ENCODE measurements at places on chromosomes 2 and 18. TPM values are rescaled to one million over a fixed set of nuclear protein-coding genes. Genes with fewer than 3 reads are reported as not detected.

GRCh38 chr2:168272225-168272624 is 24.8 kb upstream of the STK39 start:
- no peaks in the 10 kb centered on the region for H3K27me3 ChIP-seq
- H3K27ac ChIP-seq, result no peak overlapping the region
- no peak for DNase-seq
- H3K4me1 ChIP-seq, result peaks cover 28% of the 10 kb centered on the region

DNA sequence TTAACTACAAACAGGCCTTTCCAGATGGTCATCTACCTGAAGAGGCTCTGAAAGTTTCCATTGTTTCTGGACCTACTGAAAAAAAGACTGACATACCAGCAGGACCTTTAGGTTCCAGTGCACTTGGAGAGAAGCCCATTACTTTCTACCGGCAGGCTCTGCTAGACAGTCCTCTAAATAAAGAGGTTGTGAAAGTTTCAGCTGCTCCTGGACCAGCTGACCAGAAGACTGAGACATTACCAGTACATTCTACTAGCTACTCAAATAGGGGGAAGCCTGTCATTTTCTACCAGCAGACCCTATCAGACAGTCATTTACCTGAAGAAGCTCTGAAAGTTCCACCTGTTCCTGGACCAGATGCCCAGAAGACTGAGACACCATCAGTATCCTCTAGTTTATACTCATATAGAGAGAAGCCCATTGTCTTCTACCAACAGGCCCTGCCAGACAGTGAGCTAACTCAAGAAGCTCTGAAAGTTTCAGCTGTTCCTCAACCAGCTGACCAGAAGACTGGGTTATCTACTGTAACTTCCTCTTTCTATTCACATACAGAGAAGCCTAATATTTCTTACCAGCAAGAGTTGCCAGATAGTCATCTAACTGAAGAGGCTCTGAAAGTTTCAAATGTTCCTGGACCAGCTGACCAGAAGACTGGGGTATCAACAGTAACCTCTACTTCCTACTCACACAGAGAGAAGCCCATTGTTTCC is 65.8 kb downstream of the ALMS1 start:
- peaks cover 43% of the 10 kb centered on the region for H3K36me3 ChIP-seq
- no peak overlapping the region for H3K4me3 ChIP-seq
- DNase-seq, result no peak
- no peaks in the 10 kb centered on the region for H3K27me3 ChIP-seq
- H3K27ac ChIP-seq, result no peak overlapping the region
- H3K4me1 ChIP-seq, result peaks cover under 1% of the 10 kb centered on the region

GRCh38 chr2:118320658-118321057 is 232.4 kb downstream of the INSIG2 start:
- H3K4me3 ChIP-seq, result no peak overlapping the region
- H3K4me1 ChIP-seq, result no peaks in the 10 kb centered on the region
- no peaks in the 10 kb centered on the region for H3K36me3 ChIP-seq
- no peak for DNase-seq
- no peak overlapping the region for H3K27ac ChIP-seq

DNA sequence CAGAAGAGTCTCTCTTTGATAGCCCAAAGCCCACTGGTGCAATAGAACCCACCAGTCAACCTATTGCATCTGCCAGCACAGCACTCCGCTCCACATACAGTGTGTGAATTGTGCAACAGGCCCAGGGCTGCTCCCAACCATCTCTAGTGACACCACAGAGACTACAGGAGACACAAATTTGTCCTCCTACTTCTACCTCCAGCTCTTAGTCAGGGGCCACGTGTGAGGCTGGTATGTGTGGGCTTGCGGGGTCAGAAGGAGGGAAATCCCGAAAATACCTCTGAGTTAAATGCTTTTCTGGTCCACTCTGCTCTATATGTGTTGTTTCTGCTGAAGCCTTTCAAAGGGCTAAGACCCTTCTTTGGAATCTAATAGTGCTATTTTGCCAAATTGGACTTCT is 18.0 kb downstream of the DGUOK start:
- no peaks in the 10 kb centered on the region for H3K27me3 ChIP-seq
- H3K27ac ChIP-seq, result no peak overlapping the region
- no peak for DNase-seq
- H3K36me3 ChIP-seq, result peaks cover 32% of the 10 kb centered on the region
- H3K4me3 ChIP-seq, result no peak overlapping the region

DNA sequence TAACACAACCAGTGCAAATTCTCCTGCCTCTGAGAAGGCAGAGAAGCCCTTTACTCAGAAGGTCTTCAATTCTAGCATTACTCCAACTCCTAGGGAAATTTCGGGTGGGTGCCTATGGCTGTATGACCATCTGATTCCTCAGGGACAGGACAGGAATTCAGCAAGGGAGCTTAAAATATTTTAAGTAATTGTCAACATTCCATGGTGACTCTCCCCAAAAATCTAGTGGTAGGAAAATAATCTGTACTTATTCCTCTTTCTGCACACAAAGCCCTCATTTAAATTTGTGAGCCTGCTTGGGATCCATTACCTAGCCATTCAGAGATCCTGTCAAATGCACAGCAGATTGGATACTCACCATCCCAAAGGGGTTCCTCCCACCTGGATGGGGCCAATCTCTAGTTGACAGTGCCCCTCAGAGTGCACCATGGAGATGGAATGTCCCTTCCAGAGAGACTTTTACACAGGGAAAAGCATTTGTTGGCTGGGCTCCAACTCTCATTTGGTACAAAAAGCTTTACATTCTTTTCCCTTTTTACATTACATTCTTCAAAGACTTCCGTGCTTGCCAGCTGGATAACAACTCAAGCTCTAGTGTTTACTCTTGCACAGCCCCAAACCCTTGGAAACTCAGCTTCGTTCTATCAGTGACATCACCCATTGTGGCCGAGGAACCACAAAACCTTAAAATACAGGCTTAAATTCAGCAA is 3.1 kb upstream of the TMEM150A start:
- H3K27me3 ChIP-seq, result no peaks in the 10 kb centered on the region
- H3K4me1 ChIP-seq, result peaks cover 55% of the 10 kb centered on the region
- DNase-seq, result no peak
- peaks cover 12% of the 10 kb centered on the region for H3K36me3 ChIP-seq
- peak overlapping the region; percentile 70 for H3K27ac ChIP-seq
- peak overlapping the region; percentile 26 for H3K4me3 ChIP-seq

DNA sequence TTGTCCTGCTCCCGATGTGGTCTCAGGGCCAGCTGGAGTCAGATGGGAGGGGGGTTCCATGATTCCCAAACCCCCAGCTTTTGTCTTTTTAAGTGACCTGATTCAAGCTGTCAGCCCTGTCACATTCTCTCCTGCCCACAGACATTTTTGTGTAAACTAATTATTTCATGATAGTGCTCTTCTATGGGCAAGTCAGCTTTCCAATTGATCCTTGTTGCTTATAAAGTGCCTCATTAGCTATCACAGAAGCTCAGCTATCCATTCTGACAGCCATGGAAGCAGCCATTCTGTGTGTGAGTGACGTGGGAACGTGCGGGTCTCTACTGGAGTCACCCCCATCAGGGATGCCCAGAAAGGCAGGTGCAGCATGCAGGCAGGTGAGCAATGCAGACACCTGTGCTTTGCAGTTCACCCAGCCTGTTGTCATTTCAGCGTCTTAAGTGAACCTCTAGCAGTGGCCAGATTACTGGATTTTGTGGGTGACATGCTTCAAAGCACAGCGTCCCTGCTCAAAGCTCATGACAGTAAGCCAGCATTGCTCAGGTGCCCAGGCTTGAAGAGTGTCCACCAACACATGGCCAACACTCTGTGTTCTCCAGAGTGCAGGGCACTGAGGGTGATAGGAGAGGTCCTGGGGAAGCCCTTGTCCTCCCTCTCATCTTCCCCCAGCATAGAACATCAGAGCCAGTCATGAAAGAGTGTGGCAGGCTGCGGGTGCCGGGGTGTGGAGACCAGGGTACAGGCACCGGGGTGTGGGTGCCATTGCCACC is 162.1 kb upstream of the SH3BP4 start:
- DNase-seq, result no peak
- no peaks in the 10 kb centered on the region for H3K36me3 ChIP-seq
- no peak overlapping the region for H3K4me3 ChIP-seq

DNA sequence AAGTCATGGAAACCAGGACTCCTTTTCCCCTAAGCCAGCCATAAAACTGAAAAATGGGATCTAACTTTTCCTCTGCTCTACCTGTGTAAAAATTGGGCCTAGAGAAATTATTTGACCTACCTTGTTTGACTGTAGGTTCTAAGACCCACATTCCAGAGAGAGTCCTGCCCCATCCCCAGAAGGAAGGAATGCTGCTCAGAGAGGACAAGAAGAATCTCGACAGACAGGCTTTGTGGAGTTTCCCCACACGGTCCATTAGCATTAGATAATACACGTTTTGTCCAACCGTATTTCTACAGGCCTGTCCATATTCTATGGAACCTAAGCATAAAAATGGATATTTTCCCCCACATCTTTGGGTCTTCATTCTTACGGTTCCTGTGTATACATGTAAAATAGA is 403.3 kb downstream of the METTL4 start:
- peaks cover 4% of the 10 kb centered on the region for H3K27me3 ChIP-seq
- no peak overlapping the region for H3K4me3 ChIP-seq
- H3K4me1 ChIP-seq, result no peaks in the 10 kb centered on the region
- no peak for DNase-seq
- no peak overlapping the region for H3K27ac ChIP-seq
- H3K36me3 ChIP-seq, result no peaks in the 10 kb centered on the region

GRCh38 chr18:5534845-5535244 is 9.0 kb downstream of the EPB41L3 start:
- H3K4me1 ChIP-seq, result no peaks in the 10 kb centered on the region
- peaks cover 2% of the 10 kb centered on the region for H3K36me3 ChIP-seq
- no peak overlapping the region for H3K27ac ChIP-seq
- no peak for DNase-seq
- H3K4me3 ChIP-seq, result no peak overlapping the region

DNA sequence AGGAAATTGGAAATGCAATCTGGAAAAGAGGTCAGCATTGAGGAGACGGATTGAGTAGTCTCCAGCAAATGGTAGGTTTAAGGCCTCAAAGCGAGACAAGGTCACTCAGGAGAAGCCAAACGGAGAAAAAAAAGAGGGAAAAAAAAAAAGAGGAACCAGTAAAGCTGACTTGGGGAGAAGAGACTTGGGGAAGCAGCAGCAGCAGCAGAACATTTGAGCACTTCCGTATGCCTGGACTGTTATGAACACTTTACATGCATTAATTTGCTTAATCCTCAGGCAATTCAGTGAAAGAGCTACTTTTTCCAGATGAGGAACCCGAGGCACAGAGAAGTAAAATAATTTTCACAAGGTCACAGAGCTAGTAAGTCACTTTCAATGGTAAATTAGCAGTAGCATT is 81.3 kb downstream of the OSBPL6 start:
- no peaks in the 10 kb centered on the region for H3K36me3 ChIP-seq
- H3K4me1 ChIP-seq, result peaks cover 23% of the 10 kb centered on the region
- H3K27me3 ChIP-seq, result no peaks in the 10 kb centered on the region
- H3K27ac ChIP-seq, result no peak overlapping the region

DNA sequence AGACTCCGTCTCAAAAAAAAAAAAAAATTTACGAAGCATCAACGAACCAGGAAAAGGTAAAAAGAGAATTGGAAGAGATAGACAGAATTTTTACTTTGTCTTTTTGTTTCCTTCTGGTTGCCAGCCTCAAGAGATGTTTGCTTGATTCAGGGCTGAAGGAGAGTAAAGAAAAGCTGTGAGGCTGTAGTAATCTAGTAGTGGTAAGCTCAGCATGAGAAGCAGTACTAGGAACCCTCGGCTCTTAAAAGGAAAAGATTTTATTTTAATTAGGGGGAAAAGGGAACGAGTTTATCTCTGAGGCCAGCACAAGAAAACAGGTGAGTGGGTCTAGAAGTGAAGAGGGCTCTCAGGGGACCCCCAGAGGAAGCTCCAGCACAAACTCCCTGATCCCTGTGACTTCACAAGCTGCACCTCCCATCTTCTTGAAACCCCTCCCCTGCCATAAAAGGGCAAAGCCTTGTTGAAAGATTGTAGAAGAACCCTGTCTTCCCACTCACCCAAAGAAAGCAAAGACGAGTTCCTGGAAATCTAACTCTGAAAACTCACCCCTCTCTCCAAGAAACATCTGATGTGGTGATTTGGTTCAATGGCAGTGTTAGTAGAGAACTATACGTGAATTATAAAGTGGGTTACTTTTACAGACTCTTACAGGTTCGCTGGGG is 8.6 kb downstream of the RBMS1 start:
- H3K27ac ChIP-seq, result no peak overlapping the region
- peaks cover 4% of the 10 kb centered on the region for H3K36me3 ChIP-seq
- no peak overlapping the region for H3K4me3 ChIP-seq

- no peaks in the 10 kb centered on the region for H3K4me1 ChIP-seq
- H3K27me3 ChIP-seq, result no peaks in the 10 kb centered on the region
- DNase-seq, result peak; percentile 78
- no peak overlapping the region for H3K27ac ChIP-seq
- H3K36me3 ChIP-seq, result no peaks in the 10 kb centered on the region
- H3K4me3 ChIP-seq, result no peak overlapping the region
These were observed 66.7 kb downstream of the MYT1L start for GRCh38 chr2:2264416-2264815.

- peaks cover 34% of the 10 kb centered on the region for H3K4me1 ChIP-seq
- H3K4me3 ChIP-seq, result no peak overlapping the region
- DNase-seq, result no peak
- H3K36me3 ChIP-seq, result no peaks in the 10 kb centered on the region
- H3K27me3 ChIP-seq, result no peaks in the 10 kb centered on the region
- H3K27ac ChIP-seq, result no peak overlapping the region
These were observed 12.3 kb upstream of the POLI start for GRCh38 chr18:54257015-54257414.

DNA sequence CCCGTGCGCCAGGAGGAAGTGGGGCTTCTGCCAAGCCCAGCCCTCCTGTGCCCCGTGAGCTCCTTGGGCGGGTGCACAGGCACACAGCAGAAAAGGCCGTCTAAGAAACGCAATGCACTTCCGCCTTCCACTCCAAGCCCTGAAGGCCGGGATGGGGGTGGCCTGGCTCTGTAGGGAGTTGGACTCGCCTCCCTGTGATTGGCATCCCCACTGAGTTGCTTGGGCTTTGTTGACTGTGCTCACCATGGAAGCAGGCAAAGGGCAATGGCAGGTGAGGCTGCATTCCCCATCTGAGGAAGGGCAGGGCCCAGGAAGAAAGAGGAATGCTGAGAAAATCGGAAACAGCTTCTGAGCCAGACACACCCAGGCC is 66.8 kb downstream of the CRACDL start:
- H3K27me3 ChIP-seq, result peaks cover 1% of the 10 kb centered on the region
- H3K36me3 ChIP-seq, result no peaks in the 10 kb centered on the region
- DNase-seq, result peak; percentile 76
- H3K4me1 ChIP-seq, result peaks cover 12% of the 10 kb centered on the region
- H3K4me3 ChIP-seq, result no peak overlapping the region
- no peak overlapping the region for H3K27ac ChIP-seq

GRCh38 chr2:209351636-209352035 is 72.2 kb upstream of the MAP2 start:
- no peaks in the 10 kb centered on the region for H3K27me3 ChIP-seq
- no peak overlapping the region for H3K4me3 ChIP-seq
- DNase-seq, result no peak
- H3K4me1 ChIP-seq, result no peaks in the 10 kb centered on the region
- no peaks in the 10 kb centered on the region for H3K36me3 ChIP-seq

The MOCOS gene
- 5.5 TPM for total RNA-seq

The NAT8 gene
- not detected for total RNA-seq

The GPR45 gene
- not detected for total RNA-seq

The CTLA4 gene
- total RNA-seq, result not detected

The IL36G gene
- not detected for total RNA-seq

The EGR4 gene
- total RNA-seq, result not detected

The ABCB11 gene
- not detected for total RNA-seq

The LYPD6B gene
- total RNA-seq, result 14.5 TPM

The ATG16L1 gene
- 20.9 TPM for total RNA-seq

The TMEM17 gene
- 2.6 TPM for total RNA-seq
